ENCODE measurements at places on chromosomes 1 and 21.
A peak's percentile ranks its signal among the peaks of the same experiment; 100 is the strongest.

GRCh38 chr1:181981821-181982220 lies 79.7 kb downstream of the ZNF648 start:
- DNase-seq: no peak

GRCh38 chr1:116693759-116694480 lies 26.4 kb upstream of the IGSF3 start:
- DNase-seq: peak; percentile 57

GRCh38 chr21:46118316-46119143 lies 20.6 kb downstream of the COL6A2 start:
- no peak for DNase-seq

DNA sequence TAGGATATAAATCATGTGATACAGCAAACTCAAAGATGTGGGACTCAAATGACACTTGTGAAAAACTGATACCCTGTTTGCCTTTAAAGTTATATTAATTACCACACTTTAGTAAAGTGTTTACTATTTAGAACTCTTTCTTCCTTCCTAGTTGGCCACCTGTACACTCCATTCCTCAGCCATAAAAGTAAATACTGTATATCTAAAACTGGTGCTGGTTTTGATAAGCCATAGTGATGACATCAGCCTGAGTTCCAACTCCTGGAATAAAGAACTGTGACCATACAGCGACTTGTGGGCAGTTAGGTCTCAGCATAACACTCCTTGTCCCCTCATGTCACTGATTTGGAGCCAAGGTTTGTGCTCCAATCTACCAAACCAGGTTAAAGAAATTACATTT lies 2.8 kb downstream of the PTGER3 start:
- no peak for DNase-seq

GRCh38 chr1:182394055-182394775 lies 2.6 kb upstream of the GLUL start:
- no peak for DNase-seq

GRCh38 chr21:45556645-45557615 lies 14.7 kb upstream of the SLC19A1 start:
- no peak for DNase-seq

DNA sequence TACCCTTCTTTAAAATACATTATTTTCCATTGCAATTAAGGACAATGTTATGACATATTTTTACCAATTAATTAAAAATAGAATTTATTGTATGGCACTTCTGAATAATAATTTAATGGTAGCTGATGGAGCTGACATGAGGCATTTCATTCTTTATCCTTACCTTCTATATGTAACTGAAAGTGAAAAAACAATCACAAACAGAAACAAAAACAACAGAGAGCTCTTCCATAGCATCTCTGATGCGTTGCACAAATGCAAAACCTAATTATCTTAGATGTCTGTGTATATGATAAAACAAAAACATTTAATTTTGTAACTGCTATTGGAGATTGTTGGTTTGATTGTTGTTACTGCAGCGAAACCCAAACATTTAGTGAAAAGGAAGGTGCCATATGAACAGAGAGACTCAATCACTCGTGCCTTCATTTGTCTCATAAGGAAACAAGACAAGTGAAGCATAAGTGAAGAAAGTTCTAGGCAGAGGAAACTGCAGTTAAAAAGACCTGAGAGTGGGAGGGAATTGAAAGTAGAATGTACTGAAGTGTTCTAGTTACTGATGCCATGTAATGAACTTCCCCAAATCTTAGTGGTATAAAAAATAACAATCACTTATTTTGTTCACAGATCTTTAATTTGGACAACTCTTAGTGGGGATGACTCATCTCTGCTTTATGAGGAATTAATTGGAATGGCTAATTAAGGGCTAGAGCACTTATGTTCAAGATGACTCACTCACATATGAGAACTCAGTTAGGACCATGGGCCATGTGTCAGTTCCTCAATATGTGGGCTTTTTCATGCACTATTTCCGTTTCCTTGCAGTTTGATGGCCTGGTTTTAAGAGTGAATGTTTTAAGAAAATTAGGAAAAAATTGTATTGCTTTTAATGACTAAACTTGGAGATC lies 245.0 kb upstream of the OLFM3 start:
- DNase-seq: no peak

DNA sequence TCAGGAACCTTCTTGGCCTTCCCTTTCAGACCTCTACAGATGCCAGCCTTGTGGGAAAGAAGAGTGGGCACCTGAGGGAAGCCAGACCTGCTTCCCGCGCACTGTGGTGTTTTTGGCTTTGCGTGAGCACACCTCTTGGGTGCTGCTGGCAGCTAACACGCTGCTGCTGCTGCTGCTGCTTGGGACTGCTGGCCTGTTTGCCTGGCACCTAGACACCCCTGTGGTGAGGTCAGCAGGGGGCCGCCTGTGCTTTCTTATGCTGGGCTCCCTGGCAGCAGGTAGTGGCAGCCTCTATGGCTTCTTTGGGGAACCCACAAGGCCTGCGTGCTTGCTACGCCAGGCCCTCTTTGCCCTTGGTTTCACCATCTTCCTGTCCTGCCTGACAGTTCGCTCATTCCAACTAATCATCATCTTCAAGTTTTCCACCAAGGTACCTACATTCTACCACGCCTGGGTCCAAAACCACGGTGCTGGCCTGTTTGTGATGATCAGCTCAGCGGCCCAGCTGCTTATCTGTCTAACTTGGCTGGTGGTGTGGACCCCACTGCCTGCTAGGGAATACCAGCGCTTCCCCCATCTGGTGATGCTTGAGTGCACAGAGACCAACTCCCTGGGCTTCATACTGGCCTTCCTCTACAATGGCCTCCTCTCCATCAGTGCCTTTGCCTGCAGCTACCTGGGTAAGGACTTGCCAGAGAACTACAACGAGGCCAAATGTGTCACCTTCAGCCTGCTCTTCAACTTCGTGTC lies 995 bp upstream of the ZBTB48 start:
- DNase-seq: no peak

- DNase-seq: no peak
These were observed 14.5 kb downstream of the PIK3R3 start for GRCh38 chr1:46117810-46118494.

GRCh38 chr1:101066260-101066936 lies 40.8 kb upstream of the DPH5 start:
- no peak for DNase-seq

DNA sequence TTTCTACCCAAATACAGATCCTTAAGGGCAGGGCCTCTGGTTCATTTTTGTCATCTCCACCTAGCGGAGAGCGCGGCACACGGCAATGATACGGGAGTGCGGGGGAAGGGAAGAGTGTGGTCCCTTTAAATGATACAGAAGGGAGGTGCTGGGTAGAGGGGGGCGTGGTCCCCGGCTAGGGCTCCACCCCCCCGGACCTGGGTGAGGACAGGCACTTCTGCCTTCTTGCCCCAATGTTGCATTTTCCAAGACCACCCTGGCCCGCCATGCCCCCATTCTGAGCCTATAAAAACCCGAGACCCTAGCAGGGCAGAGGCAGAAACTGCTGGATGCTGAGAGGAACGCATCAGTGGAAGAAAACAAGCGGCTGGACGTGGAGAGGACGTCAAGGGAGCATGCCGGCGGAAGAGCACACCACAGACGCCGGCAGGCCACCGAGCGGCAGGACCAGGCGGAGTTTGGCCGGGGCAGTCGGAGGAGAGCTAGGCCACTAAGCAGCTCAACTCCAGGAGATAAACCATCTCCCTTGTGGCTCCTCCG lies 30.0 kb downstream of the LRRC3 start:
- no peak for DNase-seq

DNA sequence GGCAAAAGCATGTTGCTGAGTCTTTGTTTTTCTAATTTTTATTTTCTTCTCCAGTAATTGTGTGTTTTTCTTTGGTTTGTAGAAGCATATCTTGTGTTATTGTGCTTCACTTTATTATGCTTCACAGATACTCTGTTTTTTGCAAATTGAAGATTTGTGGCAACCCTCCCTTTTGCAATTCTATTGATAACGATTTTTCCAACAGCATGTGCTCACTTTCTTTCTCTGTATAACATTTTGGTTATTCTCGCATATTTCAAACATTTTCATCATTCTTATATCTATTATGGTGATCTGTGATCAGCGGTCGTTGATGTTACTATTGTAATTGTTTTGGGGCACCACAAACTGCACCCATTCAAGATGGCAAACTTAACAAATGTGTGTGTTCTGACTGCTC lies 3.8 kb upstream of the ANGEL2 start:
- DNase-seq: no peak

- DNase-seq: no peak
These were observed 28.3 kb upstream of the PPM1J start for GRCh38 chr1:112743174-112744008.

GRCh38 chr1:39940980-39941871 lies 13.7 kb upstream of the MFSD2A start:
- DNase-seq: no peak

DNA sequence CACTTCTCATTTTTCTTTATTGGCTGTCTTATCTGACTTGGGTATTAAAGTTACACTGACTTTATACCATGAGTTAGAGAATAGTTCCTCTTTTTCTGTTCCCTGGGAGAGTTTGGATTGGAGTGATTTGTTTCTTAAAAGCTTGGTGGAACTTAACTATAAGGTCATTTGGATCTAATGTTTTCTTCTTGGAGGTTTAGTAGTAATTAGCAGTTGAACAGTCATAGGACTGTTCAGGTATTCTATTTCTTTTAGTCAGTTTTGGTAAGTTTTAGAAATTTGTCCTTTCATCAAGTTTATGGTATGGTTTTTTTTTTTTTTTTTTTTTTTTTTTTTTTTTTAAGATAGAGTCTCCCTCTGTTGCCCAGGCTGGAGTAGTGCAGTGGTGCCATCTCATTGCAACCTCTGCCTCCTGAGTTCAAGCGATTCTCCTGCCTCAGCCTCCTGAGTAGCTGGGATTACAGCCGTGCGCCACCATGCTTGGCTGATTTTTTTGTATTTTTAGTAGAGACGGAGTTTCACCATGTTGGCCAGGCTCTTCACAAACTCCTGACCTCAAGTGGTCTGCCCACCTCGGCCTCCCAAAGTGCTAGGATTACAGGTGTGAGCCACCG lies 6.3 kb downstream of the TTC3 start:
- no peak for DNase-seq

DNA sequence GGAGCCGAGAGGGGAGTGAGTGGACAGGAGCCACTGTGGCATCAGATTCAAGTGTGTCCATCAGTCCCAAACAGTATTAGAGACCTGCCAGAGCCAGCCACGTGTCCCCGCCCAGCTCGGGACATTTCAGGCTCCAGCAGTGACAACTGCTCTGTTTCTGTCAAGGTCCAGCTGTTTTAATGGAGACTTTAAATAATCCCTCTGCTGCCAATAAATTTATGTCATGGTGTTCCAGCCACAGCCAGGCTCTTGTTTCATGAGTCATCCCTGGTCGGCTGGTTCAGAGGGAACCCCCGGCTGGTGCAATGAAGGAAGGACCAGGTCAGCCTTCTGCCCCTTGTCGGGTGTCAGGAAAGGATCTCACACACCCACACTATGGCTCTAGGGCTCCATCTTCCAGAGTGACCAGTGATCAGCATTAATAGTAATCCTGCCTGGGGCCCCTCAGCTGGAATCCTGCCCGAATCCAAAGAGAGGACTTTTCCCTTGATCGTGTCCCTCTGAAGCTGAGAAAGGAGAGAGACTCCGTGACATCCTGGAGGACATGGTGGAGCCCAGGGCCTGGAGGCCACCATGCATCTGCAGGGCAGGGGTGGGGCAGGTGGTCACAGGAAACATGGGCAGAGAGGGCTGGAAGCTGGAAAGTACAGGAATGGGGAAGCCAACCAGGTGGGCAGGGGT lies 197.3 kb downstream of the MATN1 start:
- DNase-seq: peak; percentile 73

- DNase-seq: no peak
These were observed 23.0 kb downstream of the TATDN3 start for GRCh38 chr1:212814537-212815334.

DNA sequence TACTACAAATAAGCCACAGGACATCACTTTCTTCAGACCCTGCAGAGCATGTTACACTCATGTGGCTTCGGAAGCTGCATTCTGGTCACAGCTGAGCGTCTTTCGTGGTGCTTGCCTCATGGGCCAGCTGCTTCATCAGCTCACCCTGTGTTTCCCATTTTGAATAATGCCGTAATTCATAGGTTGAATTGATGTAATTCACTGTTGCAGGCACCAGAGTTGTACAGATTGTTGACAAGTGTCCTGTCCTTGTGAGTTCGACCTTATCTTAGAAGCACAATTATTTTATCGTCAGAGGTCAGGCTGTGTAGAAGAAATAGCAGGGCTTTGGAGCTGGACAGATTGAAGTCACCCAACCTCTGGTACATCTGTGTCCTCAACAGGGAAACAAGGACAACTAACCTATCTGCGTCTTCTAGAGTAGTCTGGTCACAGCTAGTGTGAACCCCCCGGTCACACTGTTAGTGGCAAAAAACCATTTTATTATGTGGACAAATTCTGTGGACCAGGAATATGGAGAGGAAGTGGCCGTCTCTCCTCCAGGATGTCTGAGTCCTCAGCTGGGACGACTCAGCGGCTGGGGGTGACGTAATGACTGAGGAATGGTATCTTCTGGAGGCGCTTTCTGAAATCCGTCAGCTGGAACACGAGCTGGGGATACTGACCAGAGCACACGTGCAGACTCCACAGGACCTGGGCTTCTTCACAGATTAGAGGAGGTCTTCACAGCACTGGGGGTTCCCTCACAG lies 17.8 kb downstream of the PKNOX1 start:
- DNase-seq: peak; percentile 70

DNA sequence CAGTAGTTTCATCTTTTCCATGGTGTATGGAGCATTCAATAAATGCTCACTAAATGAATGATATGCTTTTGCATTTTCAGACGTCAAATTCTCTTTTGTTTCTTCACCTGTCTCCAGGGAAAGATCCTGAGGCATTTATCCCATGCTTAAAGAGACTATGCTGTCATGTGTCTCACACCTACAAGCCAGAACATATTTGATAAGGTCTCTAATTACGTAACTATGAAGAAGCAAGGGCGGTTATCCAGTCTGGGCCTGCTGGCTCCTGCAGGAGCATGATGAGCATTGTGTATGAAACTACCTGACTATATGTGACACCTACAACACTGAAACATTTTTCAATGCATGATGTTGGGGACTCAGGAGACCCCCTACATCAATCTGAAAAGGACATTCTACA lies 51.8 kb downstream of the FBXO42 start:
- DNase-seq: no peak

- DNase-seq: peak; percentile 88
These were observed 2.5 kb downstream of the PHLDA3 start for GRCh38 chr1:201466492-201466891.

- DNase-seq: no peak
These were observed 106.7 kb upstream of the GNG12 start for GRCh38 chr1:67939942-67940341.

GRCh38 chr1:108561689-108562326 lies 1.9 kb downstream of the EEIG2 start:
- no peak for DNase-seq

Measured in fibroblast of gingiva (primary cell).